NCI-H1930 (cell line): ENCODE measurements at places on chromosomes 7 and 10.

- DNase-seq: no peak
Measured at GRCh38 chr7:46900312-46901263, 681.3 kb downstream of the TNS3 start.

DNA sequence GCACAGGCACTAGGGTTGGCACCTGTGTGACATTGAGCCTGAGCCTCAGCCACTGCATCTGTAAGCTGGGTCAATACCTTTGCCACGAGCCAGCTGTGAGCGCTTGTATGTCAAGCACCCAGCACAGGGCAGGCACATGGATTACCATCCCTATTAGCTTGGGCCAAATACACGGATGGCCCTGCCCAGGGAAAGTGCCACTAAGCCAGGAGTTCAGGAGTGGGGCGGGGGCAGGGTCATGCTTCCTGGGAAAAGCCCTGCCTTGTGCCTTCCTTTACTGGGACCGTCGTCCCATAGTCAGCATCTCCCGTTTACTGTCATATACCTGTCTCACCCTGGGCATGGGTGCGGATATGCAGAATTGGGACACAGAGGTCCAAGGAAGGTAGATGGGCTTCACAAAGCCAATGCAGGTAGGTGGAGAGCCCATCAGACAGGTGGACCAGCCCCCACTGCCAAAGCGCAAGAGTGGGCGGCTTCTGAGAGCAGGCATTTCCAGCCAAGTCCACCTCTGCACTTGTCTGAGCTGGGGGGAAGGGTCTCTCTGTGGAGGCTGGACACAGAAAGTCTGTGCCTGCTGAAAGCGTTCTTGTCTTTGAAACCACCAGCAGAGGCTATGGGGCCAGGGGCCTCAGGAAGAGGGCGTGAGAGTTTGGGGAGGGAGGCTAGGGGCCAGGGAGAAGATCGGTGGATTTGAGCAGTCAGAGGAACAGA lies 72.6 kb downstream of the VWA2 start:
- DNase-seq: no peak

DNA sequence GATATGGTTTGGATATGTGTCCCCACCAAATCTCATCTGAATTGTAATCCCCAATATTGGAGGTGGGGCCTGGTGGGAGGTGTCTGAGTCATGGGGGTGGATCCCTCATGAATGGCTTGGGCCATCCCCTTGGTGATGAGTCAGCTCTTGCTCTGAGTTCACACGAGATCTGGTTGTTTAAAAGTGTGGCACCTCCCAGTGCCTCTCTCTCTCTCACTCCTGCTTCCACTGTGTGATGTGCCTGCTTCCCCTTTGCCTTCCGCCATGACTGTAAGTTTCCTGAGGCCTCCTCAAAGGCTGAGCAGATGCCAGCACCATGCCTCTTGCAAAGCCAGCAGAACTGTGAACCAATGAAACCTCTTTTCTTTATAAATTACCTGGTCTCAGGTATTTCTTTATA lies 4.8 kb upstream of the GCK start:
- DNase-seq: no peak

DNA sequence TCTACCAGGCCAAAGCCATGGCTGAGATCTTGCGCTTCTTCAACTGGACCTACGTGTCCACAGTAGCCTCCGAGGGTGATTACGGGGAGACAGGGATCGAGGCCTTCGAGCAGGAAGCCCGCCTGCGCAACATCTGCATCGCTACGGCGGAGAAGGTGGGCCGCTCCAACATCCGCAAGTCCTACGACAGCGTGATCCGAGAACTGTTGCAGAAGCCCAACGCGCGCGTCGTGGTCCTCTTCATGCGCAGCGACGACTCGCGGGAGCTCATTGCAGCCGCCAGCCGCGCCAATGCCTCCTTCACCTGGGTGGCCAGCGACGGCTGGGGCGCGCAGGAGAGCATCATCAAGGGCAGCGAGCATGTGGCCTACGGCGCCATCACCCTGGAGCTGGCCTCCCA lies 142.7 kb downstream of the GRM3 start:
- DNase-seq: no peak

DNA sequence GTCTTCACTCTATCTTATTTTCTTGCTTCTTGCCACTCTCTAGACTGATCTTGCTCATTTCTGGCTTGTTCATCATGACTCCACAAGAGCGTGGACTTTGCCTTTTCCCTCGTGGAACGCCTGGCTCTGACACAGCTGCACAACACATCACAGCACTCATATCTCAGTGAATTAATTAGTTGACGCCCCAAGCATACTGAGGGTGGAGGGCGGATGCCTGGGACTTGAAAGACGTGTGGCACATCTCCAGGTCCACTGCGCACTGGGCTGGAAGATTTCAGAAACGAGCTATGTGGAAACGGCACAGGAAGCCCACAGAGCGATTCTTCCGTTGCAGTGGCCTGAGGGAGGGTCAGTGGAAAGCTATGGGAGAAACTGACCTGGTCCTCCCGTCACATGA lies 23.6 kb upstream of the PLEKHA1 start:
- DNase-seq: no peak

- no peak for DNase-seq
Measured at GRCh38 chr10:71982269-71983178, 18.3 kb downstream of the CHST3 start.

GRCh38 chr7:38756521-38756920 lies 125.3 kb upstream of the AMPH start:
- DNase-seq: no peak

GRCh38 chr7:24290004-24290641 lies 6.1 kb downstream of the NPY start:
- peak; percentile 23 for DNase-seq

DNA sequence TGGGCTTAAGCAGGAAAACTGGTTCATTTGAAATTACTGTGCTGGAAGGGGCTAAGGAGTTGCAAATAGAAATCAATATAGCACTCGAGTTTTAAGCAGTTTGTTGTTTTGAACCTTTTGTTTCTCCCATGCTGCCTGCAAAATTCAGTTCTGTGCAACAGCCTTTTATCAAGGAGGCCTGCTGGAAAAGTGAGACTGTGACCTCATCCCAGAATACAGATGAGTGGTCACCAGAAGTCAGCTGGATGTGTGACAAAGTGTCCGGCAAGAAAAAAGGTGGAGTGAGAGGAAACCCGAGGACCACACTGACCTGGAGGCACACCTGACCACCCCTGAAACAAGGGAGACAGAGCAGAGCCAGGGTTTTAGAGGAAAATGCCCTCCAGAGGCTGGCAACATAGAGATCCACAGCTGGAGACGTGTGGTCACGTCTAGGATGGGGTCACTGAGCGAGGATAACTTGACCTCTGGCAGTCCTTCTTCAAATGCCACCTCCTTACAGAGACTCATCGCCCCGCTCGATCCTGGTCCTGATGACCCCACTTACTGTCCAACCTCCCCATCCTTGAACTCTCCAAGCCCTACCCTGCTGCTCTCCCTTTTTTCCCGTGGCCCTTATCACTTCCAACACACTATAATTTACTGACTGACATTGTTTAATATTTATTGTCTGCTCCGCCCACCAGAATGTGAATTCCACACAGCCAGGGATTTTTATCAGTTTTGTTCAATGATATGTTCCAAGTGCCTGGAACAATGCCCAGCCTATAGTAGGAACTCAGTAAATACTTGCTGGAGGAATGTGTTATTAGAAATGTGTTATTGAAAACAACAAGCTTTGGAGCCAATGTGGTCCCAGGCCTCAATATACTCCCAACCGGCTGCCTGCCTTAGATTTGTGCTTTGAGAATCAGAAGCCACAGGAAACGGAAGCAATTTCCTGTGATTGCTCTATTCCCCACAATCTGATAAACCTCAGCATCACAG lies 243.8 kb downstream of the GLI3 start:
- no peak for DNase-seq

DNA sequence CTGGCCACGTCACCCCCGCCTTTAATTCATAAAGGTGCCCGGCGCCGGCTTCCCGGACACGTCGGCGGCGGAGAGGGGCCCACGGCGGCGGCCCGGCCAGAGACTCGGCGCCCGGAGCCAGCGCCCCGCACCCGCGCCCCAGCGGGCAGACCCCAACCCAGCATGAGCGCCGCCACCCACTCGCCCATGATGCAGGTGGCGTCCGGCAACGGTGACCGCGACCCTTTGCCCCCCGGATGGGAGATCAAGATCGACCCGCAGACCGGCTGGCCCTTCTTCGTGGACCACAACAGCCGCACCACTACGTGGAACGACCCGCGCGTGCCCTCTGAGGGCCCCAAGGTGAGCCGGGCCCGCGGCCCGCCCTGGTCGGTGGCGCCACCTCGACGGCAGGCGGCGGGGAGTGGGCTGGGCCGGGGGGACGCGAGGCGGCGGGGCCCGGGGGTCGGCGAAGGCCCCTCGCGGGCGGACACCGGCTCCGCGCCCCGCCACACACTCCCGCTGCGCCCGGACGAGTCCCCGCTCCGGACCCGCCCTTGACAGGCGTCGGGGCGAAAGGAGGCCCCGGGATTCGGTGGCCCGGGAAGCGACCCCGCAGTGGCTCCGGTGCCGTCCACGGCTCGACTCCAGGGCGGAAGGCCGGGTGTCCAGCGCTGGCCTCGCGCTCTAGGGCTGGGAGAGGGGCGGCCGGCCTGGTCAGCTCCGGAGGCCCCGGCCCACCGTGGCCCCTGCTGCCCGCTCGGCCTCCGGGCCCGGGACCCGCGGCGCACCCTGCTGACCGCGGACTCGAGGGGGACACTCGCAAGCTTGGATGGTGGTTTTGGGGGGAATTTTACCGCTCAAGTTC lies 557 bp downstream of the BAG3 start:
- no peak for DNase-seq

- no peak for DNase-seq
Measured at GRCh38 chr7:134701272-134701671, 54.6 kb downstream of the BPGM start.

DNA sequence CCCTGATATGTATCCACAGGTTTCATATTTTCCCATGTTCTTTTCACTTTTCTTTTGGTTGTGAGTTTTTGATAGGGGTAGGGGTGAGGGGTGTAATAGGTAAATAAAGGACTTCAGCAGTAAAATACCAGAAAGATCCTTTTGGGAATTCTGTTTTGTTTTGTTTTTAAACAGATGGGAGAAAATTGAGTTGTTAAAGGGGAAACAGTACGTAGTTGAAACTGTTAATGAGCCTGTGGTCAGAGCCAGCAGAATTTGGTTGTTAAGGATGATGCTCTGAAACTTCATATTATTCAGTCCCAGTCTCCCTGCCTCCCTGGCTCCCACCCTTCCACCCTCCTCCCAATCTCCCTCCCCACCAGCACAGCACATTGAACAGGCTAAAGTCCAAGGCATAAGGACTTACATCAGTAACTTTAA lies 195.9 kb downstream of the CREB5 start:
- no peak for DNase-seq

- DNase-seq: no peak
Measured at GRCh38 chr7:158541346-158542010, 46.1 kb downstream of the PTPRN2 start.

- no peak for DNase-seq
Measured at GRCh38 chr10:108360187-108360586, 1195.7 kb upstream of the SORCS1 start.

DNA sequence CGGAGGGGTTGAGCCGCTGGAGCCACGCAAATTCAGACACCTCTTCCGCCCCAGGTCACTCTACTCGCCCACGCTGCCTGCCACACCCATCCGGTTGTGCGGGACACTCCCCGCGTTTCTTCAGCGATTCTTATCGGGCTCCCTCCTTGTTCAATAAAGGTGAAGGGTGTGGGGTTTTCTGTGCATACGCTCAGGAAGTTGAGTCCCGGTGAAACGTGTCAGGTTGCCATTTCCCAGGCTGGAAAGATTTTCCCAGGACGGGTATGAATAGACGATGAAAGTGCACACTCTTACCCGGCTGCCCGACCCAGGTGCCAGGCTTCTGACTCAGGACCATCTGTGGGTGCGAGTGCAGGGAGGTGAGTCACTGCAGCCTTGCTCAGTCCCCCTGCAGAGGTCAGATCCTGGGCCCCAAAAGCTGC lies 22.0 kb downstream of the KLF6 start:
- no peak for DNase-seq

GRCh38 chr7:114085592-114086501 lies 167.0 kb upstream of the PPP1R3A start:
- DNase-seq: no peak

- no peak for DNase-seq
Measured at GRCh38 chr7:18648849-18649758, 153.6 kb downstream of the HDAC9 start.

DNA sequence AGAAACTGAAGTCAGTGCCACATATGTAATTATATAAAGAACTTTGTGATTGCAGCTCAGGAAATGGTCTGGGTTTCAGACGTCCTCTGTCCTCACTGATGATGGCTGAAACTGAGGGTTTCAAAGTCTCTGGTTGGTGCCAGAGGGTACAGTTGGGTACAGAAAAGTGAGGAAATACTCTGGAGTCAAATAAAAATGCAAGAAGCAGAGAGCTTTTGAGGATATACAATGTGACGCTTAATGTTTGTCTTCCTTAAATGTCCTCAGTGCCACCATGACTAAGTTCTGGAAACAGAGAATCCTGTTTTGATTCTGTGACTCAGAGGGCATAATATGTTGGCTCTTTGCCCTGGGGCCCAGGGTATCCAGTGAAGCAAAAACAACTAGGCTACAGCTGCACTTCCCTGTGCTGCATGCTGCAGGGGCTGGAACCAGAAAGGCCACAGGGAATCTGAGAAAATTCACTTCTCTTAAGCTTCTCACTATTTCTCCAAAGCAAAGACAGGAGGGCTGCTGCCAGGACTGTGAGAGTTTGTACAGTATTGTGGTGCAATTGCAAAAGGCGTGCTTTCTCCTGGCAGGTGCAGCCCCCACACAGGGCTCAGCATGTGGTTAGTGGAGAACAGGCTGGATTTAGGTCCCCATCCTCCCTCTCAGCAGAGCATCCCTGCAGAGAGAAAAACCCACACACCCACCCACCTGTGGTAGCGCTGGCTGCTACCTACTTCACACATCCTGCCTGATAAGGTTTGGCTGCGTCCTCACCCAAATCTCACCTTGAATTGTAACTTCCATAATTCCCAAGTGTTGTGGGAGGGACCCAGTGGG lies 169.5 kb upstream of the SVIL start:
- DNase-seq: no peak

DNA sequence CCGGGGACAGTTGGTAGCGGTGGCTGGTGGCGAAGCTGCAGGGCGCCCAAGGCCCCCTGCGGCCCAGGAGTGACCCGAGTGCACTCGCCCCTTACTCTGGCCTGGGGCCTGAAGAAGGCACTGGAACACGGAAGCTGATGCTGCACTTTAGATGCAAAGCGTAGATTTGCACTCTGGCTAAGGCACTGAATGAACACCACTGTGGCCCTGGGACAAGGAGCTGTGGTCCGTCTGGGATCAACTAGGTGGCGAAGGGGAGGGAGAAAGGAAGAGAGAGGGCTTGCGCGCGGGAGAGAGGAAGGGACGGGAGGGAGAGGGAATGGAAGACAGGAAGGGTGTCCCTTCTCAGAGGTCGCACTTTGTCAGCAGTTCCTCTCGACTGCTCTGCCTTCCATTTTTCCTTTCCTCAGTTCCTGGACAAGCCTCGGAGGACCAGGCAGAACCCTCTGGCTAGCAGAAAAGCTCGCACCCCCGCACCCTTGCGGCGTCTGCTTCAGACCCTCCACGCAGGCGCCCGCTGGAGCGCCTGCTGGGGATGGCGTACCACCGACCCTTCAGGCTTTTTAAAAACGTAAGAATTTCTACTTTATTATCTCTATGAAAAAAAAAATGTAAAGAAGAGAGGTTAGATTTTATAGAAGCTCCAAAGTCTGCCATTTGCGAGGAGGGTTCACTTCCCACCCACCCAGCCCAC lies 1.2 kb downstream of the FERD3L start:
- no peak for DNase-seq

- DNase-seq: no peak
Measured at GRCh38 chr7:73967832-73968290, 60.1 kb upstream of the ELN start.

- DNase-seq: no peak
Measured at GRCh38 chr7:101134399-101134980, 7.6 kb downstream of the SERPINE1 start.
